Hematopoietic multipotent progenitor cell treated with erythropoietin and hydrocortisone succinate and interleukin-3 and kit ligand, for 4 days (in vitro differentiated cells): ENCODE measurements at places on chromosomes 4 and X.
A peak's percentile ranks its signal among the peaks of the same experiment; 100 is the strongest.

- no peak for DNase-seq
These were observed 18.0 kb downstream of the DDX3X start for GRCh38 chrX:41351923-41352322.

DNA sequence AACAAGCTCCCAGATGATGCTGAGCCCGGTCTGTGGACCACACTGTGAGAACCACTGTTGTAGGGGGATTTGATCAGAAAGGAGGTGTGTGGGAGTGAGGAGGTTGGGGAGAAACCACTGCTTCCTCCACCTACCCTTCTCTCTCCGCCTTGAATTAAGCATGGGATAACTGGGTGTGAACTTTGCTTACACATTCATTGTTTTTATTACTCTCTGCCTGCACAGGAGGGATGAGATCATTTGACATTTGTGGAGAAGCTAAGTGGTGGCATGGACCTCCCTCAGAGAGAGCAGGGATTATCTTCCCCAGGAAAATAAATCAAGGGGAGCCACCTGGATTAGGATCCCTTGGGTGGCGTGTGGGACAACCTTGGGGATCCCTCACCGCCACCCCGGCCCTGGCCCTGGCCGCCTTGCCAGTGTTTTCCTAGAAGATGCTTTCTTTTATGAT is 212.1 kb upstream of the ATP6AP2 start:
- no peak for DNase-seq

GRCh38 chrX:3142259-3143042 is 101.2 kb downstream of the ARSF start:
- peak; percentile 27 for DNase-seq

DNA sequence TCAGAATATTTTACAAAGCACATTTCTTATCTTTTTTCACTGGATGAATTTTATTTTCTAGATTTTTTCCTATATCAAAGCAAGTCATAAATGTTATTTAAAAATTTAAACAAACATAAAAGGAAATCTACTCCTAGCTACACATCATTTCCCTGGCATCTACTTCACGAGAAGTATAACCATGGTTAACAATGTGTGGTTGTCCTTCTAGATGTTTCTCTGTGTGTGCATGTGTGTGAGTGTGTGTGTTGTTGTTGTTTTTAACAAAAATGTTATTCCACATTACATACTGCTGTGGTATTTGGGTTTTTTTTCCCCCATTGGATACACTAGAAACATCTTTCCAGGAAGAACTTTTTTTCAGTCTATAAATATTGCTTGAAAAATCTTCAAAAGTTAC is 103.1 kb downstream of the CHIC2 start:
- no peak for DNase-seq

- no peak for DNase-seq
These were observed 1.5 kb upstream of the TLR7 start for GRCh38 chrX:12865359-12865758.

GRCh38 chr4:184921456-184921855 is 95.7 kb upstream of the ACSL1 start:
- no peak for DNase-seq

DNA sequence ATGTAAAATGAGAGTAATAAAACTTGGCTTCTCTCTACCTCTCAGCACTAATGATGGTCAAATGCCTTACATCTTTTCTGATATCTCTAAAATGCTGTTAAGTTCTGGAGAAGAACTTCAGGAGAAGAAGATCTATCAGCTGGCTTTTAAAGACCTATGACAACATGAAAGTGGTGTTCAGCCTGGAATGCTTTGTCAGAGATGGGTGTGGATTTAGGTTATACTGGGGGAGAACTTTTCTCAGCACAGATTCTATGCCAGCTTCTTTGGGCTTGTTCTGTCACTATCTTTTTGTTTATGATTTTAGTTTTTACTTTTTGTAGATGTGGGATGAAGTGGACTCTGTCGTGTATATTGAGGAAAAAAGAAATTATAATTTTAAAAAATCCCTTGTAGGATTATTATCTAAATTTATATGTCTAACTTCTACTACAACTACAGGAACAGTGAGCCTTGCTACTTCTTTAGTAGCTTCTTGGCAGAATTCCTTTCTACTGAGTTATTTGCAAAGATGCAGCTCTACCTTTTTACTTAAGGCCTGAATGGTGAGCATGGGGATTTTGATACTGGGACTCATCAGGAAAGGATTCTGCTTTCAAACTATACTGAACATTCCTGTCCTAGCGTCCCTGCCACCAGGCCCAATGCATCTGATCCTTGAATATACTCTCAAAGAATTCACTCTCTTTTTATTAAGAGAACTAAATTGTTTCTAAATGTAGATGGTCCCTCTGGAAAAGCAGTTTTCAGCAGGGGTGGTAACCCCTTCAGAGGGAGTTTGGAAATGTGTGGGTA is 19.6 kb downstream of the CYP2U1 start:
- DNase-seq: no peak

- no peak for DNase-seq
These were observed 91.6 kb upstream of the GNPDA2 start for GRCh38 chr4:44817930-44818329.

GRCh38 chrX:134997646-134998045 is 6.9 kb downstream of the SMIM10 start:
- peak; percentile 40 for DNase-seq

GRCh38 chrX:36364262-36364661 is 444.7 kb downstream of the CFAP47 start:
- DNase-seq: no peak

- no peak for DNase-seq
These were observed 155.9 kb upstream of the MAOA start for GRCh38 chrX:43500246-43500645.

DNA sequence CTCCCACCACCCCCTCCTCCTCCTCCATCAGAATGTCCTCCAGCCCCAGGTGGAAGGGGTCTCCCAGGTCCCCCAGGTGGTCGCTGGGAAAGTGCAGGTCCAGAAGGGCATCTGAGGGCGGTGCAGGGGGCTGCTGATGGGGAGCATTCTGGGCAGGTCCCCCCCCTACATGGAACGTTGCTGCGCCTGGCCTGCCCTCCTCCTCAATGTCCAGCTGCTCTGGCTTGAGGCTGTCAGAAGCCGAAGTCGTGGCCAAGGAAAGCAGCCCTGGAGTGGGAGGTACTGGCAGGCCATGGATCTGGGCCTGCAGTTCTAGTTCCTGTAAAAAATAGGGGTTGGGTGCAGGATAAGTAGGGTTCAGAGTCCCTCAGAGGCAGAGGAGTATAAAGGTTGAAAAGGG is 12.9 kb downstream of the TFE3 start:
- DNase-seq: no peak

- DNase-seq: no peak
These were observed 239.4 kb upstream of the CTSO start for GRCh38 chr4:156193106-156193505.

- no peak for DNase-seq
These were observed 2.0 kb downstream of the GJB1 start for GRCh38 chrX:71225009-71225408.

GRCh38 chr4:140871368-140871767 is 115.2 kb upstream of the TBC1D9 start:
- no peak for DNase-seq
